ENCODE measurements at places on chromosomes 13 and 19.

- no peak for DNase-seq
These were observed 571 bp downstream of the ZNF302 start for GRCh38 chr19:34678085-34678412.

DNA sequence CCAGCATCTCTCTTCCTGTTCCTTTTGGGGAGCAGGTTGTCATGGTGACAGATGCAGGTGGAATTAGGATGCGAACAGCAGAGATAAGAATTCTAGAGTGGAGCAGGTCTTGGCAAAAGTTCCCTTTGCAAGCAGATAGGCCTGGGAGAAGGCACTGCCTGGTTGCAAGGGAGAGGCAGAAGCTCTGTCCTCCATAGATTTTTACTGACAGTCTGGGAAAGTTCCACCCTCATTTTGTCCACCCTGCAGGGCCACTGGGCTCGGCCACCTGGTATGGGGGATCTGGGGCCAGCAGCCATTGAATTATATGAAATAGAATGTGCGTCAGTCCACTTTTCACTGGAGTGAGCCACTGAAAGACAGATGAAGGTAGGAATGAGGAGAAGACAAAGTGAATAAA lies 141.7 kb downstream of the IER2 start:
- DNase-seq: no peak

- no peak for DNase-seq
These were observed 748 bp downstream of the RPS15 start for GRCh38 chr19:1438933-1439354.

DNA sequence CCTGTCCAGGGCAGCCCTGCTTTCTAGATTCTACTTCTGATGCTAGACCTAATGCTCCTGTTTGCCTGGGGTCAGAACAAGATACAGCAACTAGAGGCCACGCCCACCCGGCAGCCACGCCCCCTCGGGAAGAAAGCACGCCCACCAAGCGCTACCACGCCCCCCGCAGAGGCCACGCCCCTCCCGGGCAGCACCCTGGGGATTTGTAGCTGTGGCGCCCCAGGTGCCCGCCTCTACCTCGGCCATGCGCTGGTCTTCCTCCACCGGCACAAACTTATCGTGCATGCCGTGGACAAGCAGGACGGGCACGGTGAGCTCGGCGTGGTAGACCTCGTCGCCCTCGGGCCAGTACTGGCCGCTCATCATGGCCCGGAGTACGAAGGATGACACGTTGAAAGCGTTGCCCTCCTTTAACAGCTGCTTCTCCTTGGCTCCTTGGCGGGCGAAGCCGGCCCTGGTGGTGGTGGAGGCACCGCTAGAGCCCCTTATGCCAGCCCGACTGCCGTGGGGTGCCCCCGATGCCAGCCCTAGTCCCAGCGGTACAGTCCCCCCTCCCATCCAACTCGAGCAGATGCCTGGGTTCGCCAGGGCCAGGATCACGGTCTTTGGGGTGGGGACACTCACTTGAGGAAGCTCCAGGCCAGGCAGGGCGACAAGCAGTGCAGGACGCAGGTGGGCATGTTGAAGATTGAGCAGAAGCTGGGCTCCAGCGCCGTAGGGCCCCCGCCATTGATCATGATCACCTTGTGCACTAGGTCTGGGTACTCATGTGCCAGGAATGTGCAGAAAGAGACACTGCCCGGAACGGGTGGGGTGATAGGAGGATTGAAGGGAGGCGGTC lies 9.0 kb downstream of the ABHD8 start:
- DNase-seq: no peak

- DNase-seq: no peak
These were observed 8.1 kb upstream of the ARL11 start for GRCh38 chr13:49620170-49620621.

- DNase-seq: no peak
These were observed at the start of gene DAZAP1 for GRCh38 chr19:1407528-1408299. TSS of gene DAZAP1 (plus strand) at chr19:1407586. CDS start at chr19:1407774, 188 bp downstream.

DNA sequence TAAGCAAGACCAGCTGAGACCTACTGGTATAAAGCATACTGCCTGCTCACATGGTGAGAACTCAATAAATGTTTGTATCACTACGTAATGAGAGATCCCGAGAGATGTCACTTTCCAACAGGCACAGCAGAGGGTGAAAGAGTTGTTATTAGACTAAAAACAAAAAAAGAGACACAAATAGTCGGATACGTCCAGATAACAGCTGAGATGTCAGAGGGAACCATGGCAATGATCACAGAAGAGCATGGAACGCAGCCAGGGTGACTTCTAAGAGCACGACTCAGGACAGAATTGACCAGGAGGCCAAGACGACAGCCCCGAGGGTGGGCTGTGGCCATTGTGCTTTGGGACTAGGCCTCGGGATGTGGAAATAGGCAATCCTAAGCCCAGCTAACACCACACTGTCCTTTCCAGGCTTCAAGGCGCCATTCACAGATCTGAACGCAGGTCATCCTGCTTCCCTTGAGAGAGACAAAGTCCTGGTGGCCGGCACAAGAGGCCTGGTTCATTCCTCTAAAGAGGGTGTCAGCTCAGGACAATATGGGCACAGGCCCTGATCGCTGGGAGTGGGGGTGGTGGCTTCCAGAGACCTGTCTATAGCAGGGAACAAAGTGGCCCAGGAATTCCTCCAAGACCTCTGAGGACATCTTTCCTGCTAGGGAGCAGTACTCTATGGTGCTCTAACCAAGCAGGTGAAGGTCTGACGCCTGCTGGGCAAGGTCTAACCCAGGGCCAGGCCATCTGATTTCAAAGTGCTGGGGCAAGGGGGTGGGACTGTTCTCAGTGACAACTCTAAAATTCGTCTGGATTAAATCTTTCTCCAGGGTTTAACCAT lies 3.2 kb downstream of the SH3GL1 start:
- DNase-seq: no peak

DNA sequence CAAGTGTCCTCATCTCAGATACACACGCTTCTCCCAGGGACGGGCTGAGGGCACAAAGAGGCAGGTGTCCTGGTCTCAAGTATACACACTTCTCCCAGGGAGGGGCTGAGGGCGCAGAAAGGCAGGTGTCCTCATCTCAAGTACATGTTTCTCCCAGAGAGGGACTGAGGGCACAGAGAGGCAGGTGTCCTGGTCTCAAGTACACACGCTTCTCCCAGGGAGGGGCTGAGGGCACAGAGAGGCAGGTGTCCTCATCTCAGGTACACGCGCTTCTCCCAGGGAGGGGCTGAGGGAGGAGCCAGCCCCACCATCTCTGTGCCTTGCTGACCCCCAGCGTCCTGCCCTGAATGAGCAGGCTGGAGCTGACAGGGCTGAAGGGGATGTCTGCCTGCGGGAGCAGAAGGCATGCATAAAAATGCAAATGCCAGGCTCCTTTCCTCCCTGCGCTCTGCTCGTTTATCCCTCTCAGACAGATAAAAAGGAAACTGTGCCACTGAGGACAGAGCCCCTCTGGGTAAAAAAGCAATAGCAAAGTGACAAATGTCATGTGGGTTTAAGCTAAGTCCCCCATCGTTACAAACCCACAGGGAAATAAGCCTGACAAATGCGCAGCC lies 96.1 kb upstream of the UQCRFS1 start:
- no peak for DNase-seq

GRCh38 chr19:16417660-16418596 lies 53.8 kb downstream of the EPS15L1 start:
- DNase-seq: no peak

GRCh38 chr19:32105527-32106310 lies 239.7 kb upstream of the ZNF507 start:
- DNase-seq: no peak

DNA sequence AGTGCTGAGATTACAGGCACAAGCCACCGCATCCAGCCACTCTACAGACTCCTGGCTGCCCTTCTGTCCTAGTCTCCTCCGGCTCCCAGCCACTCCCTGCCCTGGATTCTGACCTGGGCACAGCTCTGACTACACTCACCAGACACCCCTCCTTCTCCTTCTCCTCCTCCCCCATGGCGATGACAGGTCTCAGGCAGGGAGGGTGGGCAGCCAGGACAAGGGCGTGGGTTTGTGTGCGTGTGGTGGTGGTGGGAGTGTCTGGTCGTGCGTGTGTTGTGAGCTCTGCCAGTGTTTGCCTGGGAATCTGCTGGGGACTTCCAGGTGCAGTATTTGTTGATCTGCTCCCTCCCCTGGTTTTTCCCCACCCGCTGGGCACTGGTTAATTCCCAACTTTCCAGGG lies 3.0 kb upstream of the NCCRP1 start:
- DNase-seq: no peak
